A549 treated with DMSO at 1 μM for 4 hours (cell line): ENCODE measurements at places on chromosomes 5 and 9. TPM values are rescaled to one million over a fixed set of nuclear protein-coding genes. Genes with fewer than 3 reads are reported as not detected.

Gene MEIKIN
- not detected in 5 replicates for total RNA-seq

Gene IFNB1
- total RNA-seq = not detected in 5 replicates

Gene WNK2
- 3.8 to 8.6 TPM (median 6.4 TPM) in 5 replicates for total RNA-seq

Gene SLC34A3
- 0.07 to 0.14 TPM (median 0.11 TPM) in 4 of 5 replicates, not detected in the other for total RNA-seq

Gene SHB
- total RNA-seq = 41.7 to 58.5 TPM (median 57.3 TPM) in 5 replicates

Gene CDH18
- not detected in 5 replicates for total RNA-seq

Gene C5orf24
- 19.8 to 30.3 TPM (median 27.0 TPM) in 5 replicates for total RNA-seq

Gene PDCD1LG2
- 0.25 to 0.63 TPM (median 0.39 TPM) in 5 replicates for total RNA-seq

Gene EPB41L4A
- total RNA-seq = 1.1 to 1.5 TPM (median 1.3 TPM) in 5 replicates

Gene CCDC127
- total RNA-seq = 4.7 to 7.4 TPM (median 7.0 TPM) in 5 replicates

Gene LSM11
- total RNA-seq = 2.9 to 3.6 TPM (median 3.1 TPM) in 5 replicates

Gene EQTN
- not detected in 5 replicates for total RNA-seq

Gene PCDHA8
- 0.03 to 0.13 TPM (median 0.07 TPM) in 4 of 5 replicates, not detected in the other for total RNA-seq

Gene ACTBL2
- 0.02 to 0.09 TPM (median 0.06 TPM) in 5 replicates for total RNA-seq

Gene CCL27
- 0.27 to 0.39 TPM (median 0.34 TPM) in 4 of 5 replicates, not detected in the other for total RNA-seq

Gene CDH9
- not detected in 5 replicates for total RNA-seq

Gene RMND5B
- total RNA-seq = 19.9 to 29.0 TPM (median 27.9 TPM) in 5 replicates

Gene GIN1
- total RNA-seq = 4.2 to 5.5 TPM (median 4.6 TPM) in 5 replicates

Gene C5orf47
- 0.05 TPM in 1 of 5 replicates, not detected in the others for total RNA-seq
